ENCODE measurements at places on chromosomes 2 and 18.

DNA sequence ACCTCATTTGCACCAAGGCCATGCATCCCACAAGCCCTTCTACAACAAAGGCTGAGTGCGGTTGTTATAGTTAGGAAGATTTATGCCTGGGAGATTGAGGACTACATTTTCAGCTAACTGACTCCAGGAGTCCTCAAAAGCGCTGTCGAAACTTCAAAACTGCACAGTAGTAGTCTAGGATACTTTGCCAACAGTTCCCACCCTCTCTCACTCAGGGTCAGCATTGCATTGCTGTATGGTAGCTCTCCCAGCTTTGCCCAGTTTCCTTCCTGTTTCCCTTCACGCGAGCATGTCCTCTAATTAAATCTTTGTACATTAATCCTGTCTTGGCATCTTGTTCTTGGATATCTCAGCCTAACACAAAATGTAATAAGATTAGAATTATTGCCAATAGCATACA lies 420.6 kb upstream of the UBE2E3 start:
- DNase-seq: no peak

- DNase-seq: no peak
These were observed 8.9 kb downstream of the GTF3C2 start for GRCh38 chr2:27347641-27348040.

GRCh38 chr2:48114256-48114655 lies 208.0 kb upstream of the FBXO11 start:
- DNase-seq: peak; percentile 26

DNA sequence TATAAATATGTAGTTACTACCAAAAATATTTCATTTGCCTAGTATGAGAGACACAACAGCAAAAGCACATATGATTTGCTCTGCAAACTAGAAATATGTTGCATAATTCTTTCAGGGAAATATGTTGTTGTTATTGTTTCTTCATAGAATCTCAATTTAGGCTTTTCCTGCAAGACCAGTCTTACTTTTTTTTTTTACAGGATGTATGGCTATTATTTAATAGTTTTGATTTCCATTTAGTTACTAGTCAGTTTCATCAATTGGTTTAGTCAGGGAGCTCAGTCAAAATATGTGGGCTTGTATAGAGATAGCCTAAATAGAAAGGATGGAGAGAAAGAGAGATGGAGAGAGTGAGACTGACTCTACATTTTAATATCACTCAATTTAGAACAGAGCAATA lies 6.1 kb downstream of the LRP1B start:
- no peak for DNase-seq

DNA sequence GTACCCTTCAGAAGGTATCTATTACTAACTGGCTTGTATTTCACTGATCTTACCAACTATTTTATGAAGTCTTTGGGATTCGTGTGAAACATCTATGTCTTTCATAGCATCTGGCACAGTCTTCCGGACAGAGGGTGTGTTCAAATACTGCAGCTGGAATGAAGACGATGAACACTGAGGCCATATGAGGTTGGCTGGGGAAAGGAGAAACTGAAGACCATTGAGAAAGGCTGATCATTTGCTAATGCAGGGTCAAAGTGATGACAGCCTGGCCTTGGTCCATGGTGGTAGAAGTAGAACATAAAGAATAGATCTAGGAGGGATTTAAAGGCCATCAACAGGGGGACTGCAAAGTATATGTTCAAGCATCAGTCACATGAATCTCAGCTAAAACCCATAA lies 132.7 kb downstream of the CCBE1 start:
- no peak for DNase-seq

DNA sequence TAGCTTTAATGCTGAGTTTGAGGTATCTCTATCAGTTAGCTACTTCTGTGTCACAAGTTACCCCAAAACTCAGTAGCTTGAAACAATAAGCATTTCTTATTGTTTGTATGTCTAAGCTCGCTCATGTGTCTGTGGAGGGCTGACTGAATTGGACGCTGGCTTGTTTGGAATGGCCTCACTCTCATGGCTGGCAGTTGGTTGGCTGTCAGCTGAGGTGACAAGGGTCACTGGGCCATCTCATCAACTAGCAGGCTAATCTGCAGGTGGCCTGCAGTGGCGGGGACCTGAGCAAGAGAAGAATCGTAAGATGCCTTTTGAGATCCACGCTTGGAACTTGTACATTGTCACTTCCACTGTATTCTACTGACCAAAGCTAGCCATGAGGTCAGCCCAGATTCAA lies 13.4 kb upstream of the DLX2 start:
- no peak for DNase-seq

DNA sequence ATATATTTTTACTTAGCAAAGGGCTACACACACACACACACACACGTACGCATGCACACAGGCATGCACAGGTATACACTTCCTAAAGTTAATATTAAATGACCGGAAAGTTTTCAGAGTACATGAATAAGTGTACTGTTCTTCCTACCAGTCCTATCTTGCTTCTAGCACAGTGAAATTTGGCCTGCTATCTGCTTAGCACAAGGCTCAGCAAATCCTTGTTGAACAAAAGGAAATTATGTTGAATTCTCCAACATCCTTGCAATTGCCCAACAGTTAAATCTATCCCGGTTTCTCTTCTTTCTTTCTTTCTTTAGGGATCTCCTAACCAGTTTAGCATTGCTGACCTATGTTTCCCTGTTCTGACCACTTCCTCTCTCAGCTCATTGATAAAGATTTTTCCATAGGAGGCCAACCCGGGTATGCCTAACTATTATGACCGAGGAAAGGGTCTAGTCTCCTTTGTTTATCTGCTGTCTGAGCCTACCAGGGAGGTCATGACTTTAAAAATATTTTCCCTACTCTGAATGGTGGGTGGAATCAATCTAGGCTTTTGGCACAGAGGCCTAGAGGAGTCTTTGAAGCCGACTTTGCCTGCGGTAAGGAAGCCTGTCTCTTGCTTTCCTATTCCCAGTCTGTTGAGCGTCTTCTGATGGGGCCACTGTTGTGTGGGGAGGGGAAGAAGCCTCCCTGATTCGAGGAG lies 400.7 kb downstream of the HRH4 start:
- DNase-seq: no peak

DNA sequence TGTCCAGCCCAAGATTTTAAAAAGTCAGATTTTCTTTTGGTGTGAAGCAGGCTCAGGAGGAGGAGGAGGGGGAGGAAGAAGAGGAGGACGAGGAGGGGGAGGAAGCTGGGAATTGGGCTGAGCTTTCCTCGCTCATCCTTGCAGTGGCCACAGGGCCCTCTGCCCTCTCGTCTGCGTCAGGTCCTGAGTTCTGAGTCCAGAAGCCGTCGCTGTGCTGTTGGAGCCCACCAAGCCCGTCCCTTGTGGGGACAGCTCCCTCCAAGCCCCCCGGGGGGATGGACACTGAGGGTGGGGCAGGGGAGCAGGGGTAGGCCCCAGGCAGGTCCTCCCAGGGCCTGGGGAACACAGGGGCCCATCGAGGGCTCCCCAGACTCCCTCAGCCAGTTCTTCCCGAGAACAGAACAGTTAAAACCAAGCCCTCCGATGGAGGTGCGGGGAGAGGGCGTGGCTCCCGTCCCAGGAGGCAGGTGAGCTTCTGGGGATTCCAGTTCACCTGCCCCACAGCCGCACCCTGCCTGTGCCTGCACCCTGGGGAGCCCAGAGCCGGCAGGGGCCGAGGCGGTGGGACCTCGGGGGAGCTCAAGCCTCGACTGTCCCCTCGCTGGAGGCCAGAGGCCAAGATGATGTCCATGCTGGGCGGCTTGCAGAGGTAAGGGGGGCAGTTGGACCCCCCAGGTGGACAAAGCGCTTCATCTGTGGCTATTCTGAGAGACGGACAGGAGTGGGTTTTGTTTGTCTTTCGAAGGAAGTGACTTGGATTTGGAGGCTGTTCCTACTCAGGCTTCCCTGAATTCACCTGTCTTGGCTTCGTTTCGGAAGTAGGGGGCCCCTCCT lies at the start of gene GAL3ST2:
Gene GAL3ST2, plus strand, starts transcription at position 487 of the 834 bp plus-strand sequence. Its CDS starts 134 bp downstream, at position 621.
- no peak for DNase-seq

- DNase-seq: no peak
These were observed 905 bp downstream of the TTLL4 start for GRCh38 chr2:218711550-218711929.

GRCh38 chr2:238183821-238184220 lies 19.7 kb downstream of the ILKAP start:
- no peak for DNase-seq

DNA sequence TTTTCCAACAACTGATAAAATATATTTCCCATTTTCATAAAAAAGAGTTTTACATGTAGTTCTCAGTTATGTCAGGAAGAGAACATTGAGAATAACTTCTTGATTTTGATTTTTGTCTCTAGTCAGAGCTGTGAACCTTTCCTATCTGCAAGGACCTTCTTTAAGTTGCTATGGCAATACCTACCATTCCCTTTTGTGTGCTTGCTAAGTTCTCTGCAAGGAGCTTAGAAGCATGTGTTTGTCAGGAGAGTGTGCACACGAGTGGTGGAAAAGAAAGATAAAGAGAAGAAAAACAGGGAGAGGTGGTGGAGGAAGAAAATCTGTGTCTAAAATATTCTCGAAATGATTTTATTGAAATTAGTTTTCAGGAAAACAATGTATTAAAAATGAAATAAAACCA lies 140.3 kb upstream of the SLC8A1 start:
- no peak for DNase-seq

DNA sequence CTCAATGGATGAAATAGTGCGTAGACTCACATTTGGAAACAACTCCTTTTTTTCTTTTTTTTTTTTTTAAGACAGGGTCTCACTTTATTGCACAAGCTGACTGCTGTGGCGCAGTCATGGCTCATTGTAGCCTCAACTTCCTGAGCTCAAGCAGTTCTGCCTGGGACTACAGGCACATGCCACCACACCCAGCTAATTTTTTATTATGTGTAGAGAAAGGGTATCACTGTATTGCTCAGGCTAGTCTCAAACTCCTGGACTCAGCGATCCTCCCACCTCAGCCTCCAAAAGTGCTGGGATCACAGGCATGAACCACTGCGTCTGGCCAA lies 17.4 kb downstream of the HAT1 start:
- no peak for DNase-seq

- DNase-seq: no peak
These were observed 258.3 kb downstream of the MBD5 start for GRCh38 chr2:148279216-148279615.

DNA sequence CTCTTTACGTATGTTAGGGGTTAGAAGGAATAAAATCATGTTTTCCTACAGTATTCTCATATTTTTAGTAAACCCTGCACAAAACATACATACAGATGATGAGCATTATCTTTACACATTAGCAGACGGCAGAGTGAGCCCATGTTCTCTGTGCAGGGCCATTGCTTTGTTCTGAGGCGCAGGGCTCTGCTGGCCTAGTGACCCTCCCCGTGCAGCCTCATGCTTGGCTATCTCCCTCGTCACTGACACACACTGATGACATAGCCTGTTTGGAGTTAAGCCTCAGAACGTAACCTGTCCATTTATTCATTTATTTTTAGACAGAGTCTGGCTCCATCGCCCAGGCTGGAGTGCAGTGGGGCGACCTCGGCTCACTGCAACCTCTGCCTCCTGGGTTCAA lies 115.9 kb upstream of the FOSL2 start:
- DNase-seq: no peak

DNA sequence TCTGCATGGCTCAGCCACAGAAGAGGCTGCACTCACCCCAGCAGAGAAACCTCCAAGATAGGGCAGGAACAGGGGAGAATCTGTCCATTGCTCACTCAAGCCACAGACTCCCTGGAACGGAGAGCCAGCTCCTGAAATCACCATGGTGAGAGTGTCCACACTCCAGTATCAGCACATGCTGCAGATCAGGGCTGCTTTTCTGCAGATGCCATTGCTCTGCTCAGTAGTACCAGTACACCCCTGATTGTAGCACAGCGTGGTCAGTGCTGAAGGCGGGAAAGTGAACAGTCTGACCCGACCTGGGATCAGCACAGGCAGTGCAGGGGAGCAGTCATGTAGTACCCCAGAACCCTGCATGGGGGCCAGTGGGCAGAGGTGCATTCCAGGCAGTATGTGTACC lies 73.9 kb downstream of the GYPC start:
- no peak for DNase-seq

DNA sequence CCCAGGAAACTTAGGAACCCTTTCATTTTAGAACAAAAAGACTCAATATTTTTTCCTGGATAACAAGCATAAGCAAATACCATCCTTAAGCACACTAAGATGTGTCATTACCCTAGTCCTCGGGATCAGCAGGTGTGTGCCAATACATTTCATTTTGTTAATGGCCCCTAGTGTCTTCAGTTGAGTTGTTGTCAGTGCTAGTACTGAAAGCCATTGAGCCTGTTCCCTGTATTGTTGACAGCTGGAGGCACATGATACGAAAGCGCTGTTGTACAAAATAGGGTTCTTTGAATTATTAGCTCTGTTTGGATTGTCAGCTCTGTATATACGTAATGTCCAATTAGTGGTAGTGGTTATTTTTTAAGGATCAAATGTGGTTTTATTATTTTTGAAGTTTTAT lies 29.5 kb downstream of the VAPA start:
- DNase-seq: no peak

DNA sequence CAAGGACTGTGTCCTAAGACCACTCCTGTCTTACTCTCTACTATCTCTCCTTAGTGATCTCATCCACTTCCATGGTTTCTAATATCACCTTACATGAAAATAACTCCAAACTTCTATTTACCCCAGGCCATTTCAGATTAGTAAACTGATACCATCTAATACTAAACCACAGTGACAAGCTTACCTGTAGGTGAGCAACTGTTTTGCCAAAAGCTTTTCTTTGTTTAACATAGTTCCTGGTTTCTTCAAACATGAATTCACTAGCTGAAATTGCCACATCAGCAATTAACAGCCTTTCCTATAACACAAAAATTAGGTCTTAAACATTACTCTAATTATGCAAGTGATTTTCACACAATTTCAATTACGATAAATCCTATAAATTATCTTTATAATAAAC lies 22.1 kb downstream of the ACADL start:
- DNase-seq: no peak

DNA sequence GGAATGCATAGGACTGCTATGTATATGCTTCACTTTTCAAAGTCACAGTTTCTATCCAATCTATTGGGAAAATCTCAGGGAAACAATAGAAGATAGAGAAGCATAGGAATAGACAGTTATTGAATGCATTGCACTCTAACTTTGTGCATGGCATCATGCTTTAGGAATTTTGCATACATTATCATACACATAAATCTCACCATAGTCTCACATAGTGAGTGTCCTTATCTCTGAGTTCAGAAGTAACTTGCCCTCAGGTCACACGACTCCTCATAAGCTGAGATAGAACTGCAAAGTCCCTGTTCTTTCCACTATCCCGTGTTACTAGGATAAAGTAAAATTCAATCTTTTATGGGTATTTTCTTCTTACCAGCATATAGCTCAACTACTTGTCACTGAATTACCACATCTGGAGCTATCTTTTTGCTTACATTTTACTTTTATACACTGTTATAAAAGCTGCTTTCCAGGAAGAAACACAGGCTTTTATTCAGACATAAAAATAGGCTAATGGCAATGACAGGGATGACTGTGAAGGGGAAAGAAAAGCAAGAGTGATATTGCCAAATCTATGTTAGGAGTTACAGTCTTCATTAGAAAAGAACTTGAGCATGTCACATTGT lies 666.9 kb downstream of the XIRP2 start:
- DNase-seq: no peak

DNA sequence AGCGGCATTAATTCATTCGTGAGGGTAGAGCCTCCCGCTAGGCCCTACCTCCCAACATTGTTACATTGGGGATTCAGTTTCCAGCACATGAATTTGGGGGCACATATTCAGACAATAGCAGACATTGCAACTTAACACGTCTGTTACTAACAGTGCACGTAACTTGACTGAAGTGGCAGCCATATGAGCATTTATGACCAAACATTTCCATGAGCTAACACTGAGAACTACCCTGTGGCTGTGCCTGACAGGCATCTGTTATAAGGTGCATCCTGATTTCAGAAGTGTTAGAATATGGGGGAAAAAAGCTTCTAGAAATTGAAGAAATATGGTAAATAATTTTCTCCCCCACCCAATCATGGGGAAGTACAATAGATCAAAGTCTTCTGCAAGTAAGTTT lies 24.5 kb downstream of the MALT1 start:
- no peak for DNase-seq

All from H54 (cell line).